Osteocyte (in vitro differentiated cells): ENCODE measurements at places on chromosomes 5 and 9.
A peak's percentile ranks its signal among the peaks of the same experiment; 100 is the strongest.

DNA sequence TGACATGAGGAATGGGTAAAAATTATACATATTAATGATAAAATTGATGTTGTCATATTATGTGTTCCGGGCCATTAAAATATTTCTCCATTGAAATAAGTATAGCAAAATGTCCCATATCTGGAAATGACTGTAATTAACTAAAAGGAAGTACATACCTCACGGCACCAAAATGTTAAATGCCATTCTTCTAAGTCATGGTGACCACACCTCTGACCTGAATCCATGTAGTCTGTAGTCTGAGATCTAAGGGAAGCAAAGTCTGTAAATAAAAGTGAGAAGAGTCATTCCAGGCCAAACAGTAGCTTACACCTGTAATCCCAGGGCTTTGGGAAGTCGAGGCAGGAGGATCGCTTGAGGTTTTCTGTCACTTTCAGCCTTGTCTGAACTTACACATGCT is 8.7 kb upstream of the GDA start:
- peaks cover 2% of the 10 kb centered on the region for H3K27me3 ChIP-seq
- no peak for DNase-seq
- H3K27ac ChIP-seq, result no peak overlapping the region
- H3K4me1 ChIP-seq, result no peaks in the 10 kb centered on the region
- H3K4me3 ChIP-seq, result no peak overlapping the region

- no peak overlapping the region for H3K27ac ChIP-seq
- no peaks in the 10 kb centered on the region for H3K4me1 ChIP-seq
- no peaks in the 10 kb centered on the region for H3K27me3 ChIP-seq
- DNase-seq, result no peak
Observed at GRCh38 chr5:161150441-161150988, 298.5 kb upstream of the ATP10B start.

DNA sequence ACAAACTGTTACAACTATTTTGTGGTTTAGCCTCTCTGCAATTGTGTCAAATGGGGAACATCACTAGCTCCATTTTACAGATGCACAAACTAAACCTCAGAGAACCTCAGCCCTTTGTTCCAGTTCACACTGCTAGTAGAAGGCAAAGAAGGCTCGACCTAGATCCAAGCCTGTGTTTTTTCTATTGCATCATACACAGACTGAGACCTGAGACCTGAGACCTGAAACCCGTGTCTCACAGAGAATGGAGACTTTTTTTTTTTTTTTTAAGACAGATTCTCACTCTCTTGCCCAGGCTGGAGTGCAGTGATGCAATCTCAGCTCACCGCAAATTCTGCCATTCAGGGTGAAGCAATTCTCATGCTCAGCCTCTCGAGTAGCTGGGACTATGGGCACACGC is 120.8 kb downstream of the GALNT10 start:
- DNase-seq, result no peak
- peak overlapping the region; percentile 84 for H3K27ac ChIP-seq
- H3K27me3 ChIP-seq, result no peaks in the 10 kb centered on the region
- H3K4me3 ChIP-seq, result no peak overlapping the region
- peaks cover 44% of the 10 kb centered on the region for H3K4me1 ChIP-seq
- peaks cover 15% of the 10 kb centered on the region for H3K36me3 ChIP-seq

DNA sequence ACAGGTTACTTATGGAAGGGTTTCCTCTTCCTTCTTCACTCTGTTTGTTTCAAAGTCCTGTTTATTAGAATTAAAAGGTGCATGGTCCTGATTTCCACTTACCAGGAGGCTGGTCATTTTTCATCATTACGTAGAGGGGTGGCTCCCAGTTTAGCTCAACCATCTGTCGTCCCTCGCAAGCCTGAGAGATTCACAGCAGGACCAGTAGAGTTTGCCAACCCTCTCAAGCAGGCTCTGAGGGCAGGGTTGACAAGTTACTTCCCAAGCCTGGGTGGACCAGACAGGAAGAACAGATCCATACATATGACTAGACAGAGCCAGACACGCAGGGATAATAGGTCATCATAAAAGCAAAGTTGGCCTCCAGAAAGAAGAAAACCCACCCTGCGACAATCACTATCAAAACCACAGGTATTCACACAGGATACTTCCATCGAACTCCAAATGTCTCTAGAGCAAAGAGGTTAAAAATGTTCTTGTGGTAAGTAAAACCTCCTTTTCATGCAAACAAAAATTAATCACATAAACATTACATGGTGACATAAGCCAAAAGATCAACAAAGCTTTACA is 151.9 kb downstream of the ELAVL2 start:
- no peak overlapping the region for H3K4me3 ChIP-seq
- no peak for DNase-seq
- no peaks in the 10 kb centered on the region for H3K4me1 ChIP-seq
- H3K36me3 ChIP-seq, result no peaks in the 10 kb centered on the region
- no peaks in the 10 kb centered on the region for H3K27me3 ChIP-seq
- no peak overlapping the region for H3K27ac ChIP-seq

- H3K4me3 ChIP-seq, result no peak overlapping the region
- no peak overlapping the region for H3K27ac ChIP-seq
- no peaks in the 10 kb centered on the region for H3K4me1 ChIP-seq
- DNase-seq, result no peak
Observed at GRCh38 chr5:81949462-81949861, 22.4 kb upstream of the ATG10 start.

GRCh38 chr5:175728885-175729828 is 71.3 kb downstream of the HRH2 start:
- no peaks in the 10 kb centered on the region for H3K36me3 ChIP-seq
- no peak overlapping the region for H3K27ac ChIP-seq
- no peak overlapping the region for H3K4me3 ChIP-seq
- H3K4me1 ChIP-seq, result peaks cover 3% of the 10 kb centered on the region
- H3K27me3 ChIP-seq, result no peaks in the 10 kb centered on the region
